ENCODE measurements at places on chromosomes 2 and 18. TPM values are rescaled to one million over a fixed set of nuclear protein-coding genes. Genes with fewer than 3 reads are reported as not detected.

The MAB21L4 gene
- 0.23 TPM for total RNA-seq

DNA sequence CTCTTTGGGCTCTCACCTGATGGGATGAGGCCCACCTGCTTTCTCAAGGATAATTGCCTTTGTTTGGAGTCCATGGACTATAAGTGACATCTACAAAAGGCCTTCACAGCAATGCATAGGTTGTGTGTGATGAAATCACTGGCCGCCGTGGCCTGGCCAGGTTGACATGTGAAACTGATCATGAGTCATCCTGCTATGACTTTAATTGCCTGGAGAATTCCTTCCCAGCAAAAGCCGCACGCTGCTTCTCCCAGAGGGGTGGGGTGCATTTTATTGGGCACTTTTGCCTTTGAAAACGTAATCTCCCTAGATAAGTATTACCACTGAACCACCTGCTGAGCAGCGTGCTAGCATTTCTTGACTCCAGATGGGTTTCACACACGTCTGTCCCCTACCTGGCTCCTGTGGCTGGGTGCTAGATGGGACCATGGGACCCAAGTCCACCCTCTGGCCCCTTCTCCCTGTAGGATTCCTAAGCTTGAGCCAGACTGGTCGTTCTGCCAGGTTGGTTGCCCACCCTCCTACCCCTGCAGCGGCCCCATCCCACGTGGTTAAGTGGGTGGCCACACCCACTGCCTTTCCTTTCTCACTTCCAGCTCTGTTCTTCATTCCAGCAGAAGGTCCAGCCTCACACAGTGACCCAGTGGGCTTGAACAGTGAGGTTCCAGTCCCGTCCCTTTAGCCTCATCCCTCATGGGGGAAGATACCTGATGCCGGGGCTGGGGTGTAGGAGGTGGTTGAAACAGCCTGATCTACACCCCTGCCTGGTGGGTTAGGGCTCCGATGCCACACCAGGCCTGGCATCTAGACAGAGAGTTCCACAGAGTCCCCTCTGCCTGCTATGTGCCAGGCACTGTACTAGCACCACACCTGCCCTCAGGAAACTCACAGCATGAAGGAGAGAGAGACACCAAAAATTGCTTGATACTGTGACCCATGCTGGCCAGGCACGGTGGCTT is 89.6 kb downstream of the GBX2 start:
- H3K27ac ChIP-seq, result no peak overlapping the region
- no peaks in the 10 kb centered on the region for H3K4me1 ChIP-seq
- no peak overlapping the region for H3K4me3 ChIP-seq

- no peak for DNase-seq
- no peak overlapping the region for H3K4me3 ChIP-seq
- H3K4me1 ChIP-seq, result peaks cover 24% of the 10 kb centered on the region
- H3K36me3 ChIP-seq, result no peaks in the 10 kb centered on the region
- no peaks in the 10 kb centered on the region for H3K27me3 ChIP-seq
These were observed 96.0 kb upstream of the FHL2 start for GRCh38 chr2:105494683-105495425.

DNA sequence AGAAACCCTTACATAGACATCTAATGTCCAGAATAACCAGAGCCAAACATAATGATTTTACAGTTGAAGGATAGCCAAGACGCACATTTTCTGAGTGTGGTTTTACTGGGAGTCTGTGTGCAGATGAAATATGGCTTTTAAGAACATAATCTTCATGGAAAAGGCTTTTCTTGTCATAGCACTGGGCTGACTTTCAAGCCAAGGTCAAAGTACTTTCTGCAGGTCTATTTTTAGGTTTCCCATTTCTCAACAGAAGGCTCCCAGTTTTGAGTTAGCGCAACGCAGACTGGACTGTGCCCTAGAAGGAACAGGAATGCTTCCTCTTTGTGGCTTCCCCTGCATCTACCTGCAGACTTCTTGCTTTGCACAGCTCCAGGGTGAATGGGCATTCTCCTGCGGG is 92.3 kb upstream of the UPP2 start:
- H3K4me1 ChIP-seq, result no peaks in the 10 kb centered on the region
- H3K4me3 ChIP-seq, result no peak overlapping the region
- no peaks in the 10 kb centered on the region for H3K36me3 ChIP-seq
- no peak for DNase-seq

GRCh38 chr2:235191978-235192377 is 240.2 kb downstream of the SH3BP4 start:
- H3K4me1 ChIP-seq, result no peaks in the 10 kb centered on the region
- no peaks in the 10 kb centered on the region for H3K27me3 ChIP-seq
- DNase-seq, result peak; percentile 52
- H3K36me3 ChIP-seq, result no peaks in the 10 kb centered on the region
- no peak overlapping the region for H3K4me3 ChIP-seq
- H3K27ac ChIP-seq, result no peak overlapping the region

All from ovary (tissue), 10 donors.